ENCODE measurements at places on chromosomes 7 and 10.

GRCh38 chr10:110577056-110577455 is 9.6 kb downstream of the SMC3 start:
- no peak for DNase-seq

GRCh38 chr7:23544913-23545354 is 13.2 kb upstream of the TRA2A start:
- no peak for DNase-seq

DNA sequence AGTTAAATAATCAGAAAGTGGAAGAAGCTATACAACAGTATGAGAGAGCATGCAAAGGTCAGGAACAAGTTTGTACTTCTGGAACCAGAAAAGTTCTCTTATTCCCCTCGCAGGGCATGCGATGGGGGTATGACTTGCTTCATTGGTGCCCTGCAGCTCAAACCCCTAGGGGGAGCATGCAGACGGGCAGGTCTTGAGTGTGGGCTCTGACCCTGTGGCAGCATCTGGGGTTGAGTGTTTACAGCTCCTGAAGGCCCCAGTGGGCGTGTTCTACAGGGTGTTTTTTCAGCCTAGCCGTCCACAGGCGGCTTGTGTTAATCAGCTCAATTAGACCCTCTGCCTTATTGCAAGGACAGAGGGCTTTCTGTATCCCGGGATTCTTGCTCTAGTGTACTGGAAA is 44.5 kb downstream of the KIF20B start:
- no peak for DNase-seq

DNA sequence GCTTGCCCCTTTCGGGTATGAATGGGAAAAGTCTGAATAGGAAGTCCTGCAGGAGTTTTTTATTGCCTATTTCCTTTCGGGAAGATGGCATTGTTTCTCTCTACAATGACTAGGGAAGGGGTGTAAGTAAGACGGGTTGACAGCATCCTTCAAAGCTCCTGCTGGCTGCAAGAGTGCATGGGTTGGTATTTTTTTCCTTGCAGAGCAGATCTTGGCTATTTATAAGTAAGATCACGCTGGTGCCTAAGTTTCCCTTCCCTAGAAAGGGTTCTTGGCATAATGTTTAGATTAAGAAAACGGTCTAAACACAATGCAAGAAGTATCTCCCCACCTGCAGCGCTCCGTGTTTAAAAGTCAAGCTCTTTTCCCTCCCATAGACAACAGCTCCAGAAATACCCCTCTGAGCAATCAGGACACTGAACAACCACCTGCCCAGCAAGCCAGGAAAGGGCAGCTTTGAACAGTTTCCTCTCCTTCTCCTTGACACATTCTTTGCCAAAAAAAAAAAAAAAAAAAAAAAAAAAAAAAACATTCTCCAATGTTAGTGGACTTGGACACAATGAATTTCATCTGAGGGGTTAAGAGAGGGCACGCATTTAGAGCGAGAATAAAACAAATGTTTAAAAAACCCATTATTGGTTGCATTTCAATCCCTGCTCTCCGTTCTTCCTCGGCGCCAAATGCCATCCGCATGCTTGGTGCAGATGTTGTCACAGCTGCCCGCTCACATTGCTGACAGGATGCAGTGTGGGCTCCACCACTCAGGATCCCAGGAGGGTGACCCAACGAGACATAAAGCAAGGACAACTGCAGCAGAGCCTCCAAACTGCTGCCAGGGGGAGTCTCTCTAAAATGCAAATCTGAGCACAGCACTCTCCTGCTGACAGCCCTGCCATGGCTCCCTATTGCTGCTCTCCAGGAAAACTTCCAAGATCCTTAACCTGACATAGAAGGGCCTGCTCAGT is 427.4 kb upstream of the MGMT start:
- no peak for DNase-seq

GRCh38 chr10:58993480-58994221 is 182.8 kb upstream of the PHYHIPL start:
- DNase-seq, result no peak

DNA sequence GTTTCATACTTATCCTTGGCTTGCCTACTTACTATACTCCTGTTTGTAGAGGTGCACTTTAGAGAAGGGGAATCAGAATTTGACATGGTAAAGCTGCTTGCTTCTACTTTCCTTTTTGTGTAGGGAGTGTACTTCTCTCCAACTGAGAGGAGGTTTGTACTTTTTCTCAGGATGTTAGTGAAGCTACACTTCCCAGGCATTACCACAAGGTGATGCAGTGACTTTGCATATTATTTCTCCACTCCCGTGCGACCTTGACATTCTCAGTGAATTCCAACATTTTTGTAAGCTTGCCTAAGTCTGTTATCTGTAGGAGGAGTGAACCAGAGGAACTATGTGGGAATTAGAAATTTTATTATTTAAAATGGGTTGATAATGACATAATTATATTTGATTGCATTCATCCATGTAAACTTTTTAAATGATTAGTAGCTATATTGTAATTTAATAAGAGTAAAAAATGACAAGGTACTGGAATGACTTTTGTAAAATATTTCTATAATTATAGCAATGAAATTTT is 5.2 kb downstream of the TAX1BP1 start:
- DNase-seq, result no peak

GRCh38 chr7:133723044-133723443 is 404.1 kb upstream of the LRGUK start:
- DNase-seq, result no peak

GRCh38 chr7:138881579-138882188 is 83.7 kb upstream of the ATP6V0A4 start:
- DNase-seq, result no peak

DNA sequence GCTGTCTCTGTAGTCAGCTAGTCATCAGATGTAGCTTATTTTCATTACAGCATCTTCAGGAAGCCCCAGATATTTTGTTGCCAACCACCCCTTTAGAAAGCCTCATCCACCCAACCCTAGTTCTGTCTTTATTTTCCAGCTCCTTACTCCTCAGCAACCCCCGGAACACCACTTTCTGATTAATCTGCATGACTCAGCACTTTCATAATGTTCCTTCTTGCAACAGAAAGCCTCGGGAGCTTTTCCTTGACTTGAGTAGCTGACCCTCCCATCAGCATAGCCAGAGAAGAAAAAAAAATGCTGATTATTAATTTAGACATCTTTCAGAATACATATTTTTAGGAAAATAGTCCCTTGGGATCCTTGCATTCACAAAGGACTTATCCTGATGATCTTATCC is 244.0 kb upstream of the CXCL12 start:
- DNase-seq, result no peak

DNA sequence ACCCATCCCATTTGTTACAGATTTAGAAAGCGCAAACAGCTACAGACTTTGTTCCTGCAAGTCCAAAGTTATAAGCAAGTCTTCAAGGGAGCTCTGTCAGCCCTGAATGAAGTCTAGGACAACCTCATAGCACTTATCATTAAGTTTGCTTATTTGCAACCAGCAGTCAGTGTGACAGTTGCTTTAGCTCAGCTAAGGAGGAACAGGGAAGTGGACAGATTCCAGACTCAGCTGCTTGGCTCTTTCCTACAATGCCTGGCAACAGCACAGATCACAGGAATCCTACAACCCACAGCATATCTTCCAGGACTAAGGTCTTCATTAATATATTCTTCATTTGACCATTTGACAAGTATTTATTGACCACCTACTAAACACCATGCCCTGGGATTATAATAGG is 17.4 kb upstream of the KIF5B start:
- DNase-seq, result no peak

- DNase-seq, result no peak
Observed at GRCh38 chr7:28516390-28517172, 104.3 kb downstream of the CREB5 start.

GRCh38 chr10:88553116-88553752 is 29.9 kb downstream of the RNLS start:
- no peak for DNase-seq

DNA sequence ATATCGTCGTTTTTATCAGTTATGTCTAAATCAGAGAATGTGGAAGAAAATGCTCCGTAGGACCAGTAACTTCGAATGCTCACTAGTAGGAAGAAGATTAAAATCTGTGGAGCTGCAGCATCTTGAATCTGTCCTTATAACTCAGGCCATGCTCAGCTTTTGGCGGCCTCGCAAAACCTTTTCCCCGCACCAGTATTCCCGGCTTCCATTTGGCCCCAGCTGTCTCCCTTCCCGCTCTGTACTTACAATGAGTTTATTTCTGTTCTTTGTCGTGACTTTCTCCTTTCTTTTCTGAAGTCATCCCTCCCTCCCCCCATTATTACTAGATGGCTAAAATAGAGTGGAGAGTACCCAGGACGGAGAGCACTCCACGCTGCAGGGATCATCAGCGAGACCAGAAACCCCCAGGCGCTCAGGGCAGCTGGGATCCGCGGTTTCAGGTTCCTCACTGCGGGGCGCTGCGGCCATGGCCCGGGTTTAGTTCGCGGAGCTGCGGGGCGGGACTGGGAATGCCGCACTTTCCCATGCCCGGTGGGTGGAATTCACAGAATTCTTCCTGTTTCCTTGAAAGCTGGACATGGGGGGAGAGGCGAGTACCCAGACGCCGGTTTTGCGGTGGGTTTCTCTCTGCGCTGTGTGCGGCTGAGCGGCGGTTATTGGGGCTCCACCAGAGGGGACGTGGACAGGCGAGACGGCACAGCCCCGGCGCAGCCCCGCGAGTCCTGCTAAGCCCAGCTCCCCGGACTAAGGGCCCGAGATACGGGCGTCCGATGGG is 183.5 kb downstream of the POM121L12 start:
- no peak for DNase-seq

DNA sequence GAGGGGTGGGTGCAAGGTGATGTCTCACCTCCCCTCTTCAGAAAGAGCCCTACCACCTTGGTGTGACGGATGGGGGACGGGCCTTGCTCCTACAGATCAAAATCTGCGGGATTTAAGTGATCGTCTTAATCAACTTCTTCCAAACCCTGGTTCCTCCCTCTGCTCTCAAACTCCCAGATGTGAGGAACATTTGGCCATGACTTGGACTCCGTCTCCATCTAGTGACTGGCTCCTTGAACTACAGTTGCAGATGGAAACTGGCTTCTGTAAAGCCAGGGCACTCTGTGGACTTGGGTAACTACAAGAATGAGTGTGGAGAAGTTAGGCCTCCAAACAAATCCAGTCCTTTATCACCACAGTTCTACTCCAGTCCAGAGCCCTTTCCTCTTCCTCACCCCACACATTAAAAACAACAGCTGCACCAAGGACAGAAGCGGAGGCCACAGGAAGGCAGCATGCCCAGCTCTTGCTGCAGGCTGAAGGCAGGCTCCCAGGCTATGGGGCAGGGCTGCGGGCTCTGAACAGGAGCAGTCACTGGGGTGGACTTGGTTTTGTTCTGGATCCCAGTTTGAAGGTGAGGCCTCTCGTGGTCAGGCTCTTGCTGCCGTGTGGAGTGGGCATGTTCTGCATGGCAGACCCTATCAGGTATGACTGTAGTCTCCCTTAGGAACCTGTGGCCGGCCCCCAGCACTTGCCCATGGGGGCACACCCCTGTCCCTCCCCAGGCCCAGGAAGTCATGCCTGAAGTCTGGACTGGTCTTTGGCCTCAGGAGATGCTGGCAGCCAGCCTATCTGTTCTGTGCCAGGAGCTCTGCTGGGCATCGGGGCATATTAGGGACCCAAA is 79.4 kb downstream of the VWC2 start:
- DNase-seq, result no peak

- DNase-seq, result no peak
Observed at GRCh38 chr7:157522954-157523353, 186.2 kb downstream of the DNAJB6 start.

DNA sequence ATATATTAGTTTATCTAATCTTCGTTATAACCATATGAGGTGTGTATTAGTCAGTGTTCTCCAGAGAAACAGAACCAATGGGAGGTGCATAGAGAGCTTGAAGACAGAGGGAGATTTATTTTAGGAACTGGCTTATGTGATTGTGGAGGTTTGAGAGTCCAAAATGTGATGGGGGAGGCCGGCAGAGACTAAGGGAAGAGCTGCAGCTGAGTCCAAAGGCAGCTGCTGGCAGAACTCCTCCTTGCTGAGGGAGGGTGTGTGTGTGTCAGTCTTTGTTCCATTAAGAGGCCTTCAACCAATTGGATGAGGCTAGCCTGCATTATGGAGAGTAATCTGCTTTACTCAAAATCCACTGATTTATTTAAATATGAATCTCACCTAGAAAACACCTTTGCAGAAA is 165.1 kb downstream of the SH3PXD2A start:
- no peak for DNase-seq

DNA sequence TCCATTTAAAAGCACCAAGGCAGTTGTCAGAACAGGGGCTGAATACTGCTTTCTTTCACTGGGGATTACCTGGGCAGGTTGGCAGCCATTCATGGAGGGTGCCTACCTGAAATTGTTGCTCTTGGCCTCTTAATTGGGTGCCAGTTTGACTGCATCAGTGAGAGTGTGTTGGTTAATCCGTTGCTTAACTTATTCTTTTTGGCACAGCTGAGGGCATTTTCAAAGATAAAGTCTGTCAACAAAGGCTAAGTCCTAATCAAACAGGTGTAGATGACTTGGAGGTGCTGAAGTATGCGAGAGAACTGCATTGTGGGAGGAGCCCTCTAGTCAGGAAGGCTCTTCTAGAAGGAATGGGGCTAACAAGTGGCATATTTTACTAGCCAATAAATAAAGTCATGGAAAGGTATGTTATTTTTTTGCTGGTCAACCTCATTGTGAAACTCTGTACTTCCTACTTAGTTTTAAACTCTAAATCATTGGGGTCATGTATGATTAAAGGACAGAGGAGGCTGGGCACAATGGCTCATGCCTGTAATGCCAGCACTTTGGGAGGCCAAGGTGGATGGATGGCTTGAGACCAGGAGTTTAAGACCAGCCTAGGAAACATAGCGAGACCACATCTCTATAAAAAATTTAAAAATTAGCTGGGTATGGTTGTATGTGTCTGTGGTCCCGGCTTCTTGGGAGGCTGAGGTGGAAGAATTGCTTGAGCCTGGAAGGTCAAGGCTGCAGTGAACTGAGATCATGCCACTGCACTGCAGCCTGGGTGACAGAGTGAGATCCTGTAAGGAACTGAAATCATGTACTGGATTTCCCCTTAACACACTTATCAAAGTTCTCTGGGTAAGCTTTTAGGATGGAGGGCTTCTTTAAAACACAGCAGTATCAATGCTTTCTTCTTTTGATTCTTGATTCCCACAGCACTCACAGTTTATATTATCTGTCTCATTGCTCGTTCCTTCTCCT is 134.1 kb downstream of the LRMDA start:
- DNase-seq, result no peak

Measured in stimulated activated CD8-positive, alpha-beta memory T cell treated with anti-CD3 and anti-CD28 coated beads, Interleukin-4, amount 100 ng/mL, for 1 hour (primary cell).